ENCODE measurements at places on chromosomes 7 and 10. TPM values are rescaled to one million over a fixed set of nuclear protein-coding genes. Genes with fewer than 3 reads are reported as not detected.

- no peak for DNase-seq
Observed at GRCh38 chr7:99094401-99094800, 49.5 kb downstream of the SMURF1 start.

GRCh38 chr7:140568021-140568813 is 72.4 kb downstream of the DENND2A start:
- DNase-seq: no peak

- DNase-seq: no peak
Observed at GRCh38 chr10:130816116-130816901, 495.2 kb downstream of the TCERG1L start.

DNA sequence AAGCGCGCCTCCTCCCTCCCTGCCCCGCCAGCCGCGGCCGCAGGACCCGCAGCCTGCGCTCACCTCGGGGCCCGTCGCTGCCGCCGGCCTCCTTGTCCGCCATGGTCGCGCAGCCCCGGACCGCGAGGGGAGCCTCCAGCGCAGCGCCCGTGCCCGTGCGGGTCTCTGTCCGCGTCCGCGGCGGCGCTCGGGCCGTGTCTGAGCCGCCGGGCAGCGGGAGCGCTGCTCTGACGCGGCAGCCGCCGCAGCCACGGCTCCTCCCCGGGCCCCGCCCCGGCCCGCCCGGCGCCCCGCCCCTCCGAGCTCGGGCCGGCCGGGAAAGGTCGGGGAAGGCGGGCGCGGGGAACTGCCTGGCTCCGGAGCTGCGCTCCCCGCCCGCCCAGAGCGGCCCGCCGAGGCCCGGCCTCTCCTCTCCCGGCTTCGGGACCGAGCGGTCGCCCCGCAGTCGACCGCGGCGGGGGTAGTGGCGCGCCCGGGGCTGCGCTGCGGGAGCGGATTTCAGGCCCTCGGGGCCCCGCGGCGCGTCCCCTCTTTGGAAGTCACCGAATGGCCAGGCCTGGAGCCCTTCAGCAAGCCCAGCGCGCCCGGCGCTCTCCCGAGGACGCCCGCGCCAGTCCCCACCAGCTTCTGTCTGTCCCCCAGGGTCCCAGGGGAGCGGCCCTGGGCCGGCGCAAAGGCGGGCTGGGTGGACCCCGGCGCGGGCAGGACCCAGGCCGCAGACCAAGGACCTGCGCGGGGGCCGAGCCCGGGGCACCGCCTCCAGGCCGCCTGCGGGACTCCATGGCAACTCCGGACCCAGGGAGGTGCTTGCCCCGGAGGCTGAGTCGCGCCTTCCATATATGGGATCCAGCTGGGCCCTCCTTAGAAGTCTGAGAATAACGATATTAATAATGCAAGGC is at the start of gene HSPA12A:
HSPA12A (minus strand) TSS at position 200 of the 899 bp plus-strand sequence; CDS start at position 103, 97 bp downstream.
- no peak for DNase-seq

GRCh38 chr7:93055543-93056107 is 62.2 kb downstream of the SAMD9 start:
- DNase-seq: peak; percentile 13

DNA sequence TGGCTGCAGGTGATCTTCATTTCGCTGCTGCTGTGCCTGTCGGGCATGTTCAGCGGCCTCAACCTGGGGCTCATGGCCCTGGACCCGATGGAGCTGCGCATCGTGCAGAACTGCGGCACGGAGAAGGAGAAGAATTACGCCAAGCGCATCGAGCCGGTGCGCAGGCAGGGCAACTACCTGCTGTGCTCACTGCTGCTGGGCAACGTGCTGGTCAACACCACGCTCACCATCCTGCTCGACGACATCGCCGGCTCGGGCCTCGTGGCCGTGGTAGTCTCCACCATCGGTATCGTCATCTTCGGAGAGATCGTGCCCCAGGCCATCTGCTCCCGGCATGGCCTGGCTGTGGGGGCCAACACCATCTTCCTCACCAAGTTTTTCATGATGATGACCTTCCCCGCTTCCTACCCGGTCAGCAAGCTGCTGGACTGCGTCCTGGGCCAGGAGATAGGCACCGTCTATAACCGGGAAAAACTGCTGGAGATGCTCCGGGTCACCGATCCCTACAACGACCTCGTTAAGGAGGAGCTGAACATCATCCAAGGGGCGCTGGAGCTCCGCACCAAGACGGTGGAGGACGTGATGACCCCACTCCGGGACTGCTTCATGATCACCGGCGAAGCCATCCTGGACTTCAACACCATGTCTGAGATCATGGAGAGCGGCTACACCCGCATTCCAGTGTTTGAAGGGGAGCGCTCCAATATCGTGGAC is 1.3 kb downstream of the CNNM2 start:
- DNase-seq: no peak

DNA sequence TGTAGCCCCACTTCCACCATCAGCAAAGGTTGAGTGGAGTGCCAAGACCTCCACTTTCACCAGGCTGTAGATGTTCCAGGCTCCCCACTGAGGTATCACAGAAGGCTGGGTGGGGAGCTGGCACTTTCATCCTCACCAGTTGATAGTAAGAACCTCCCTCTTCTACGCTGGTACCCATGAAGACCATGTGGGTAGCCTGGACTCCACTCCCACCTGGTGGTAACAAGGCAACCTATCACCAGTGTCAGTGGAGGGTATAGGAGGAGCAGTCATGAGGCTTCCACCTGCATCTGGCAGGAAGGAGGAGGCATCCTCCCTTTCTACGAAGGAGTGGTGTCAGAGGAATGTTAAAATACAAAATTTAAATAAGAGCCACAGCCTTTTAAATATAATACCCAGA is 4.4 kb downstream of the SMIM30 start:
- DNase-seq: peak; percentile 12

DNA sequence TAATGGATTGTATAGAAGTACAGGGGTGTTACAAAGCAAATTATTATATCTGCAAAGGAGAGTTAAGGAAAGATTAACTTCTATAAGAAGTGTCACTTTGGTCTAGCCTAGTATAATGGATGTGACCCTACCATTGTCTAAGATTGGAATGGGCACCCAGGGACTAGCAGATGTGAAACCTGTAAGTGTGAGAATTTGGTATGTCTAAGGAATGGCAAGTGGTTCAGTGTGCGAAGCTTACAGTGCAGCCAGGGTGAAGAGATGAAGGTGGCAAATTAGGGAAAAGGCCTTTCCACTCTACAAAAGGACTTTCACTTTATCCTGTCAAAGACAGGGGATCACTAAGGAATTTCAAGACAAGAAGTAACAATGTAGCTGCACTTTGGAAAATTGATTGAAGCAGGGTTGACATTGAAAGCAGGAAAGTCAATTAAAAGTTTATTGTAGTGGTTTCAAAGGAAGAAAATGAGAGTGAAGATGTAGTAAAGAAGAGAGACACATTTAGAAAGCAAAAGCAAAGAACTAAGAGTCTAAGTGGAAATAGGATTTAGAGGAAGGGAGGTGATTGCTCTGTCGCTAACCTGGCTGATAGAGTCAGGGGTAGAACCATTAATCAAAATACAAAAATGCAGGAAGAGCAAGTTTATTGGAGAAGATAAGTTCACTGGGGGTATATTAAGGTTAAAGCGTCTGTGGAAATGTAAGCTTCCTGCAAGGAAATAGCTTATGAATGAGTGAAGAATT is 47.4 kb downstream of the KCND2 start:
- no peak for DNase-seq

DNA sequence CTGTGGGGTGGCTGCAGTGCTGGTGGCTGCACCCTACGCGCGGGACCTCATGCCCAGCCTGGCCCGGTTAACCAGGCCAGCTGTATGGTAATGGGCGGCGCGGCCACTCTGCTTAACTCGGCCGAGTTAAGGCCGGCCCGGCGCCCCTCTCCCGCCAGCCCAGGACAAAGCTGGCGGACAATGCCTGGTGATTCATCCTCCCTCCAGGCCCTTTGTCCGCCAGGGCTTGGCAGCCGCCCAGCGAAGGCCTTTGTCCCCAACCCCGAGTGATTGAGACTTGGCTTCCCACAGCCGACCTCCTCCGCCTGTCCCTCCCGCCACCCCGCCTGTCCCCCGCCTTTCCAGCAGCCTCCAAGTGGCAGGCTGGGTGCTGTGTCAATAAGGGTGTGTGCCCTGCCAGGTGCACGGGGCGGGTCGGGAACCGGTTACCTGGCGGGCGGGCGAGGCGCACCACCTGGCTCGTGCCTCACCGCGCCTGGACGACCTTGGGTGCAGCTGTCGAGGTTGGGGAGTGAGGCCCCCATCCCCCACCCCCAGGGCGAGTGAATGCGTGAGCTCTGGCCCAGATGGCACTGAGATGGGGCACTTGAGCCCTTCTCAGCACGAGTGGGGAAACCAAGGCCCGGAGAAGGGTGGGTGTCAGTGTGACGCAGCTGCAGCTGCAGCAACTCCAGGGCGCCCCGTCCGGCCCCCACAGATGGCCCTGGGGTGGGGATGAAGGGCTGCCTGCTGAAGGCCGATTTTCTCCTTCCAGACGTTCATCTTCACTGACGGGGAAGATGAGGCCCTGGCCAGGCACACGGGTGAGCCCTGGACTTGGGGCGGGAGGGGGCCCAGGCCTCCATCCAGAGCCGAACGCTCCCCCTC is 4.6 kb downstream of the LFNG start:
- peak; percentile 51 for DNase-seq

DNA sequence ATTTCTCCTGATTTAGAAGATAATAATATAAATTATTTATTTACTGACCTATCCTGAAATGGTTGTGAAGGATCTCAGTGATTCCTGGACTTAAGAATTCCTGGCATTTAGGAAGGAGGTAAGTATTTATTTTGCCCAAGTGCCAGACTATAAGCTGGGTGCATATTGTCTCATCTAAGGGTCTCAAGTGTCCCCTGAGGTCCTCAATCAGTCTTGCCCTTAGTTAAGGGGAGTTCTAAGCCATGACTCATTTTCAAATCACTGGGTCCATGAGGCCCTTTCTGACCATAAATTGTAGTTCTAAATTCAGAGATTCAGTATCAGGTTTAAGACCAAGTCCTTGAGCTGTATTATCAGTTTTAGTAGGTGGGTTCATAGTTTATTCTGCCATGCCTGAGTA is 251.6 kb upstream of the MEOX2 start:
- DNase-seq: no peak

- no peak for DNase-seq
Observed at GRCh38 chr10:103818765-103819374, 36.5 kb downstream of the SH3PXD2A start.

GRCh38 chr7:107045195-107045960 is 873 bp downstream of the PRKAR2B start:
- peak; percentile 38 for DNase-seq

DNA sequence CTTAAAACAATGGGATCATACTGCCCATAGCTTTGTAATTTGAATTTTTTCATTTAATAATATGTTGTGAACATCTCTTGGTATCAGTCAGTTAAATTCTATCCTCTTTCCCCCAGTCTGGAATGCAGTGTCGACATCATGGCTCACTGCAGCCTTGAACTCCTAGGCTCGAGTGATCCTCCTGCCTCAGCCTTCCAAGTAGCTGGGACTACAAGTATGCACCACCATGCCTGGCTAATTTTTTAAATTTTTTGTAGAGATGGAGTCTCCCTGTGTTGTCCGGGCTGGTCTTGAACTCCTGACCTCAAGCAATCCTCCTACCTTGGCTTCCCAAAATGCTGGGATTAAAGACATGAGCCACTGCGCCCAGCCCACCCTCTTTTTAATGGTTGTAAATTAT is 34.6 kb downstream of the MPLKIP start:
- no peak for DNase-seq

PAX4 gene
- not detected for total RNA-seq

AGAP6 gene
- 4.6 TPM for total RNA-seq

DYDC2 gene
- total RNA-seq: not detected

TPK1 gene
- total RNA-seq: 23.4 TPM
